Cardiac ventricle fibroblast (primary cell): ENCODE measurements at places on chromosomes 11 and 22. TPM values are rescaled to one million over a fixed set of nuclear protein-coding genes. Genes with fewer than 3 reads are reported as not detected.

Gene ZBTB3
- 9.4 and 10.8 TPM in 2 replicates for total RNA-seq

Gene BTBD18
- not detected in 2 replicates for total RNA-seq

Gene CDON
- 17.8 and 22.9 TPM in 2 replicates for total RNA-seq

Gene NCAM1
- total RNA-seq = 0.05 and 0.06 TPM in 2 replicates

Gene TEX54
- not detected in 2 replicates for total RNA-seq

Gene AHNAK
- total RNA-seq = 438 and 502 TPM in 2 replicates

Gene KREMEN1
- 8.9 and 9.4 TPM in 2 replicates for total RNA-seq

Gene C11orf65
- 0.49 and 1.9 TPM in 2 replicates for total RNA-seq

Gene RHOD
- 24.7 and 34.1 TPM in 2 replicates for total RNA-seq

Gene ACRV1
- not detected in 2 replicates for total RNA-seq

Gene IGF2
- 10.5 and 17.5 TPM in 2 replicates for total RNA-seq

Gene OR8H1
- total RNA-seq = not detected in 2 replicates

Gene OR8A1
- total RNA-seq = not detected in 2 replicates

Gene PLAAT5
- 0.94 and 1.1 TPM in 2 replicates for total RNA-seq

Gene TCN1
- 0.83 TPM in 1 of 2 replicates, not detected in the other for total RNA-seq

Gene CHRNA10
- total RNA-seq = not detected in 2 replicates

Gene DEFB131B
- total RNA-seq = not detected in 2 replicates

Gene GLYATL2
- total RNA-seq = not detected in 2 replicates

Gene CCDC73
- total RNA-seq = not detected in 2 replicates

Gene BRSK2
- total RNA-seq = not detected in 2 replicates

Gene HEPHL1
- total RNA-seq = not detected in 2 replicates

Gene SOX6
- 1.3 and 2.2 TPM in 2 replicates for total RNA-seq

Gene OMP
- total RNA-seq = not detected in 2 replicates

Gene VSIG2
- not detected in 2 replicates for total RNA-seq

Gene KCNQ1OT1
- total RNA-seq = 1.1 and 1.3 TPM in 2 replicates

Gene FAM180B
- not detected in 2 replicates for total RNA-seq

Gene TRPM5
- total RNA-seq = not detected in 2 replicates

Gene NNMT
- total RNA-seq = 895 and 1,011 TPM in 2 replicates

Gene ALDH3B1
- 18.2 and 25.0 TPM in 2 replicates for total RNA-seq

Gene TMPRSS4
- not detected in 2 replicates for total RNA-seq

Gene ZNF280B
- total RNA-seq = 0.24 and 0.37 TPM in 2 replicates

Gene PVALB
- not detected in 2 replicates for total RNA-seq

Gene JAML
- not detected in 2 replicates for total RNA-seq
